ENCODE measurements at places on chromosomes 3 and 15.

DNA sequence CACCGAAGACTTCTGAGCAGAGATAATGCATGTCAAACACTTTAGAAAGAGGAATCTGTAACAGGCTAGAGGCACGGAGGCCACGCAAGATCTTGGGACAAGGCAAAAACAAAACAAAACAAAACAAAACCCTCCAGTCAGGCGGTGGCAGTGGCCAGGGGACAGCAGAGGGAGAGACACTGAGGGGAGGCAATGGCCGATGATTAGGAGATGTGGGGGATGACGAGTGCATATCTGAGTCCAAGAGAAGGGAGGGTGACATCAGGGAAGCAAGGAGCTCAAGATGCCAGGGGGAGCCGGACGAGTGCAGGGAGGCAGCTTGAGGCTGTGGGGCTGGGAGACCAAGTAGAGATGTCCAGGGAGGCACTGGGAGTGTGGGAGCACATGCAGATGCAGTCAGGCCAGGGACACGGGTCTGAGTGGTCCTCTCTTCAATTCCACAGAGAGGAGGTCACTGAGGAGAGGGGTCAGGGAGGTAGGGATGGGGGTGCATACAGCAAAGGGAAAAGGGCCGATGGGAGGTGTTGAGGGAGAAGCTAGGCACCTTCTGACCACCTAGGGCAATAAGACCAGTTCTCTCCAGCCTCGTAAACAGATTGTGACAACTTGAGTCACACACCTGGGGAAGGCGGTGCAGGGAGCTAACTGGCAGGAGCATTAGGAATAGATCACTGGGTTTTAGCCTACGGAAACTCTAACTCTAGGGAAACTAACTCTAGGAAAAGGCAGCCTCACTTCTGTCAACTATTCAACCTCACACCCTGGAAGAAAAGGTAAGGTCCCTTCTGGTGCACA is 29.6 kb downstream of the SLCO2A1 start:
- DNase-seq, result no peak

GRCh38 chr3:99418209-99418635 is 220.2 kb upstream of the COL8A1 start:
- DNase-seq, result no peak

- DNase-seq, result no peak
Observed at GRCh38 chr15:35669432-35670045, 123.6 kb upstream of the DPH6 start.

- peak; percentile 45 for DNase-seq
Observed at GRCh38 chr3:138915503-138916498, 31.1 kb downstream of the FOXL2 start.

DNA sequence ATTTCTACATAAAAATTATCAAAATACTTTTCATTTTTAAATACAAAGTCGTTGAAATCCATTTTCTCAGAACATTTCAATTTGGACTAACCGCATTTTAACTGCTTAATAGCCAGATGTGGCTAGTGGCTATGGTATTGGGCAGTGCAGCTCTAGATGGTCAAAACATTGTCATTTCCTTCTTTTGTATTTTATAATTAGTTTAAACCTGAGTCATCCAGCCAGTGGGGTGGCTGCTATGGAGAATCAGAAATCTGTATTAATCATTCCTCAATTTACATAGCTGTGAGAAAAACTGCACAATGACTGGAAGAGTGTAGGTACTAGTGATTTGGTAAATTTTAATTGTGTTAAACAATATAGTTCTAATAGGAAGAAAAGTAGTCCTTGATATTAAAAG is 245.3 kb downstream of the PDZRN3 start:
- no peak for DNase-seq

DNA sequence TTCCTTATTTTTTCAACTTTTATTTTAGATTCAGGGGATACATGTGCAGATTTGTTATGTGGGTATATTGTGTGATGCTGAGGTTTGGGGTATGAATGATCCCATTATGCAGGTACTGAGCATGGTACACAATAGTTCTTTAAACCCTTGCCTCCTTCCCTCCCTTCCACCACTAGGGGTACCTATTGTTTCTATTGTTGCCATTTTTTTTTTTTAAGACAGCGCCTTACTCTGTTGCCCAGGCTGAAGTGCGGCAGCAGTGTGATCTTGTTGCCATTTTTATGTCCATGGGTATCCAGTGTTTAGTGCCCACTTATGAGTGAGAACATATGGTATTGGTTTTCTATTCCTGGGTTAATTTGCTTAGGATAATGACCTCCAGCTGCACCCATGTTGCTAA is 117.3 kb upstream of the FAM3D start:
- no peak for DNase-seq

GRCh38 chr15:39720621-39721611 is 61.7 kb downstream of the FSIP1 start:
- no peak for DNase-seq

DNA sequence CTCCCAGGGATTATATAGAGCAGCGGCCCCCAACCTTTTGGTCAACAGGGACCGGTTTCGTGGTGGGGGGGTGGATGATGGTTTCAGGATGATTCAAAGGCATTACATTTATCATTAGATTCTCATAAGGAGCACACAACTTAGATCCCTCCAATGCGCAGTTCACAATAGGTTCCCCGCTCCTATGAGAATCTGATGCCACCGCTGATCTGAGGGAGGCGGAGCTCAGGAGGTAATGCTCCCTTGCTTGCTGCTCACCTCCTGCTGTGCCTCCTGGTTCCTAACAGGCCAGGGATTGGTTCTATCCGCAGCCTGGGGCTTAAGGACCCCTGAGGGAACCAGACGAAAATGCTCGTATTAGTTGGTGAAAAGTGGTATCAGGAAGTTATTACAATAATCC is 1.3 kb upstream of the HACD2 start:
- no peak for DNase-seq

- DNase-seq, result no peak
Observed at GRCh38 chr3:4856136-4856535, 123.1 kb upstream of the BHLHE40 start.

GRCh38 chr3:46890132-46890531 is 12.6 kb downstream of the PTH1R start:
- DNase-seq, result no peak

- DNase-seq, result no peak
Observed at GRCh38 chr15:44490622-44491021, 46.3 kb upstream of the EIF3J start.

DNA sequence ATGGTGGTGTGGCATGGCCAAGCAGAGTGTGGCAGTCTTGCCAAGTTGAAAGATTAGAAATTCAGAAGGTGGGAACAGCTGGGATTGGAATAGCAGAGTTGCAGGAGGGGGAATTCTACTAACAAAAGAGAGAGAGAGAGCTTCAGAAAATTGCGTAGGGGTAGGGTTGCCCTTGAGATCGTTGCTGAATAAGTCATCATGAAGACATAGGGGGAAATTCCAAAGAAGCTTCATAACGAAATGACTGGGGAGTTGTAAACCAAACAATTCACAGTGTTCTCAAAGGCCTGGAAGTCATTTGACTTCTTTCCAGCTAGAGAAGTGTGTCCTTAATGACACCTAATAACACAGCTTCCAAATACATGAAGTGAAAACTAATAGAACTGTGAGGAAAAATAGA is 26.3 kb upstream of the TIPARP start:
- DNase-seq, result no peak

GRCh38 chr15:29570121-29570947 is 251.9 kb downstream of the TJP1 start:
- no peak for DNase-seq

DNA sequence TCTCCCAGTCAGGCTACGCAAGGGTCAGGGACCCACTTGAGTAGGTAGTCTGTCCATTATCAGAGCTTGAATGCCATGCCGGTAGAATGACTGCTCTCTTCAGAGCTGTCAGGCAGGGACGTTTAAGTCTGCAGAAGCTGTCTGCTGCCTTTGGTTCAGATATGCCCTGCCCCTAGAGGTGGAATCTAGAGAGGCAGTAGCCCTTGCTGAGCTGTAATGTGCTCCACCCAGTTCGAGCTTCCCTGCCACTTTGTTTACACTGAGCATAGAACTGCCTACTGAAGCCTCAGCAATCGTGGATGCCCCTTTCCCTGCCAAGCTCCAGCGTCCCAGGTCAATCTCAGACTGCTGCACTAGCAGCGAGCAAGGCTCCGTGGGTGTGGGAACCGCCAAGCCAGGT is 57.5 kb upstream of the SETMAR start:
- no peak for DNase-seq

DNA sequence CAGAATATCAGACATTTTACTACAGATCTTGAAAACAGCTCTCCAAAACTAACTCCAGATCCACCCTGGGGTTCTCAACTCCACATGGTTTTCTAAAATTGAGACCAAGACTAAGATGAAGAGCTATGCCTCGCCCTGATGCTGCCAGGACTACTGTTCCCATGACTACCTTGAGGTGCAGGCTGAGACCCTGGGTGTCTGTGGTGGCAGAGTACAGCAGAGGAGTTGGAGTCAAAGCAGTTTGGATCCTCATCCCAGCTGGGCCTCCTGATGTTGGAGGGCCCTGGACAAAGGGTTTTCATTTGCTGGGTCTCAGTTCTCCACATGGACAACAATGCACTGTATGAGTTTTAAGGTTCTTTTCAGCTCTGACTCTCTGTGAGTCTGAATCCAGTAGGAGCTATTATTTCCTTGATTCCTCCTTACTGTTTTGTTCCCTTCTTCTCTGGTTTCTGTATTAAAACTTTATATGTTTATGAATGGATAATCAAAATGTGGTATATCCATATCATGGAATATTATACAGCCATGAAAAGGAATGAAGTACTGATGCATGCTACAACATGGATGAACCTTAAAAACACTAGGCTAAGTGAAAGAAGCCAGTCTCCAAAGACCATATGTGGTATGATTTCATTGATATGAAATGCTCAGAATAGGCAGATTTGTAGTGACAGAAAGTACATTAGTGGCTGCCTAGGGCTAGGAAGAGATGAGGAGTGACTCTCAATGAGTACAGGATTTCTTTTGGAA is 93.0 kb downstream of the CPN2 start:
- DNase-seq, result no peak
